ENCODE measurements at places on chromosomes 7 and 10.

DNA sequence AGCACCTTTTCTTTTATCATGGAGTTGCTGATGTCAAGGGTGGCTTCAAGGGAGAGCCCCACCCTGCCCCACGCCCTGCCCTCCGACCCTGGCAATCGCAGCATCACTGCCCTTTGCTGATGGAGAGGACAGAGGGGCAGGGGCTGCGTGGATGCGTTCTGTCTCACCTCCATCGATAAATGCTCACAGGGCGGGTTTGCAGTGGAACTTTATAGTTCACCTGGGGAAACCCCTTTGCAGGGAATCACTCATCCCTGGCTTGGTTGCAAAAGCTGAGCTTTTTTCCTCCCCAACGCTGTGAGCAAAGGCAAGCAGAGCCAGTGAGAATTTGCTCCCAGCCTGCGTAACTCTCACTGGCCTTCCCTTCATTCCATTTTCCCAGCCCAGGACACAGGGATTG, 176.8 kb downstream of the WDR37 start:
- no peak for DNase-seq

- DNase-seq: no peak
Observed at GRCh38 chr7:149126662-149127266, 640 bp upstream of the ZNF425 start.

GRCh38 chr7:27164367-27165088, 809 bp downstream of the HOXA9 start:
- DNase-seq: no peak

- no peak for DNase-seq
Observed at GRCh38 chr7:111933609-111934008, 272.6 kb downstream of the DOCK4 start.

DNA sequence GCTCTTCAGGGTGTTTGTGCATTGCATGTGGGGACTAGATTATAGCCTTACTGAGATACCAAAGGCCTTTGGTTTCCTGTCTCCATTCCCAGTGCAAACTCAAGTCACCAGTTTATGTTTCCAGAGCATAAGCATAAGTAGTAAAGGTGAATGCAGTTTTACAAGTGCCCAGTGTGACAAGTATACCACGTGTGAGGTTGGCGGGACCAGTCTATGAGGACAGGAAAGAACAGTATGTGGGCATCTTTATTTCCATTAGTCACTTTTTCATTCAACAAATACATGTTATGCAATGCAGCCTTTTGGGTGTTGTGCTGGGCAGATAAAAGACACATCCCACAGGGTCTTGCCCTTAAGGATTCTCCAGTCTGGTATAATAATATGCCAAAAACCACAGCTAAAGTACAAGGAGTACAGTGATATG, 146.5 kb downstream of the ARID5B start:
- no peak for DNase-seq

DNA sequence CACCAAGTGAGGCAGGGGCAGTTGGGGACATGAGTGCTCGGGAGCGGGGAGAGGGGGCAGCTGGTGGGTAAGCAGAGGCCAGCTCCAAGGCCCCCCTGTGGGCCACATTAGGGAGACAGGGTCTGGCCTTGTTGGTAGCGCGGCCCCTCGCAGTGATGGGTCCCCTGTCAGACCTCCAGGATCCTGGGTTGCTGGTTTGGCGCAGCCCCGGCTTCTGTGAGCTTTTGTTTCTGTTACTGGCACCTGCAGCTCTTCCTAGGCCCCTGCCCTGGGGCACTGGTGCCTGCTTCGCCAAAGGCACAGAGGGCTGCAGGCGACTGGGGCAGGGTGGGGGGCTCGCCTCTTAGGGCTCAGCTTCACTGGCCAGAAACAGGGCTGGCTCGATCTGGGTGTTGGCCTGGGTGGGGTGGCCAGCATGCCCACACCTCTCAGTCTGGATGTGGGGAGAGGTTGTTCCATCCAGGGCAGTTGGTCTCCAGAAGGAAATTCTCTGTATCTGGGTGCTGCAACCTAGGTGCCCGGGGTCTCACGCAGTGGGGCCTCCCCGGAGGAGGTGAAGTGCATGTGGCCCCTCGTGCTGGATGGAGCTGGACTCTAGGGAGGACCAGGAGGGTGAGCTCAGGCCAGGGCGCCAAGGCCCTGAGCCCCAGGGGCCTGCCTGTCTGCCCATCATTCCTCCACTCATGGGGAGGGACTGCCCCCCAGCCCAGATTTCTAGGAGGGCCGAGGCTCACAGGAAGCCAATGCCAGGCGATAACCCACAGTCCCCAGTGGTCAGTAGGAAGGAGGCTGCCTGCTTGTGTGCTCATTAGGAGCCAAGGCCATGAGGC, 138.6 kb downstream of the LHPP start:
- no peak for DNase-seq

DNA sequence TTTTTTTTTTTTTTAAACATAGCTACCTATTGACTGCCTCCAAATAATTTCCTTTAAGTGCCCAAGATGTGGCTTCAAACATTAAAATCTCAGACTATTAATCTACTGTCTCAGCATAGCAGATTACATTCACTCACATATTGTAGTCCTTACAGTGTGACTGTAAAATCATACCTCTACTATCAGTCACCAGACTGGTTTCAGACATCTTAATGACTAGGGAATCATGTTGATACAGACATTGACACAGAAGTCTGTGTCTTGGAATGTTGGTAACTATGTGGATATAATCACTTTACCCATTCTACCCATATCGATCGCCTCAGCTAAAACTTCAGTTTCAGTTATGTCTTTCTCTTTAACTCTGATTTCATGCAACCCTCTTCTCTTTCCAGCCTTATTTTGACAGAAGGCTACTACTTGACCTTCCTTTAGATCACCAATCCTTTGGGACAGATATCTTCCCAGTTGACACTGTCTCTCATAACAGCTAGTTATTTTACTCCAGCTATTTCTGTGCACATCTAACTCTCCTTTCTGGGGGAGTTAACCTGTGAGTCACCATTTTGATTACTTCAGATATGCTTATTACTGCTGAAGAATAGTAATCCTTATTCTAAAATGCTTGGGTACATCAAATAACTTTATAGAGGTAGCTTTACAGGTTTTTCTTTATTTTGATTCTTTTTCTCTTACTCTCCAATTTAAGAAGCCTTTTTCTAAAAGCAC, 7.0 kb downstream of the TNKS2 start:
- DNase-seq: no peak

DNA sequence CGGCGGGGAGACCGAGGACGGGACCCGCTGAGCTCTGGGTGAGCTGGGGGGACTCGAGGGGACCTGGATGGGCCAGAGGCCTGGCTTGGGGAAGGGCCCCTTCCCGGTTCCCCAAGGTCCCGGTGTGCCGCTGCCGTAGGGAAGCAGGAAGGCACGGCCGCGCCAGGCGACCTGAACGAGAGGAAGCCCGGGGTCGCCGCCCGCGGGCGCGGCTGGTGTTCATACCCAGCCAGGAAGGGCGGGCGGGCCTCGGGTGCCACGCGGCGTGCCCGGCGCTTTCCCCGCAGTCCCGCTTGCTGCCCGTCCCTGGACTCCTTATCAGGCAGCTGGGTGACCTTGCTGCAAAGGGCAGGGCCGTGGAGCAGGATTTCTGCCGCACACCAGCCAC, 38.0 kb downstream of the ZNF777 start:
- DNase-seq: no peak

GRCh38 chr10:30430544-30431298, 3.3 kb upstream of the MAP3K8 start:
- DNase-seq: no peak

DNA sequence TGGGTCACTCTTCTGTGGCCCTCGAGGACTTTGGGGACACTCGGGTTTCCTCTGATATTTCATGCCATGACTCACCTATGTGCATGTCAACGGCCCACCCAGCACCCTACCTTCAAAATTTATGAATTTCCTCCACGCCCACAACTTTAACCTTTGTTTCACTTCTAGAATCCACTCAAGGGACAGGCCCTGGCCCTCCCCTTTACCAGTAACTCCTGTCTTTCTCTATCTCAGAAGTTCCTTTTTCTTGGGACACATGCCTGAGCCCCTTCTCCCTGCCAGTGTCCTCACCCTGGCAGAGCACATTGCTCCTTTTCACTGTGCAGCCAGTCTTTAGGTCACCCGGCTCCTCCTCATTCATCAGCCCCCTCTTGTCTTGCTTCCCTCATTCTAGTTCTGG, 282.5 kb upstream of the KLF6 start:
- no peak for DNase-seq

- DNase-seq: no peak
Observed at GRCh38 chr10:30043476-30044270, 15.7 kb downstream of the JCAD start.

GRCh38 chr7:19674266-19674960, 34.4 kb downstream of the POLR1F start:
- no peak for DNase-seq

- DNase-seq: no peak
Observed at GRCh38 chr10:60446851-60447250, 57.2 kb upstream of the ANK3 start.

Measured in NCI-H1417 treated with DMSO at 0.1 percent for 48 hours (cell line).